ENCODE measurements at places on chromosomes 3 and 15.

DNA sequence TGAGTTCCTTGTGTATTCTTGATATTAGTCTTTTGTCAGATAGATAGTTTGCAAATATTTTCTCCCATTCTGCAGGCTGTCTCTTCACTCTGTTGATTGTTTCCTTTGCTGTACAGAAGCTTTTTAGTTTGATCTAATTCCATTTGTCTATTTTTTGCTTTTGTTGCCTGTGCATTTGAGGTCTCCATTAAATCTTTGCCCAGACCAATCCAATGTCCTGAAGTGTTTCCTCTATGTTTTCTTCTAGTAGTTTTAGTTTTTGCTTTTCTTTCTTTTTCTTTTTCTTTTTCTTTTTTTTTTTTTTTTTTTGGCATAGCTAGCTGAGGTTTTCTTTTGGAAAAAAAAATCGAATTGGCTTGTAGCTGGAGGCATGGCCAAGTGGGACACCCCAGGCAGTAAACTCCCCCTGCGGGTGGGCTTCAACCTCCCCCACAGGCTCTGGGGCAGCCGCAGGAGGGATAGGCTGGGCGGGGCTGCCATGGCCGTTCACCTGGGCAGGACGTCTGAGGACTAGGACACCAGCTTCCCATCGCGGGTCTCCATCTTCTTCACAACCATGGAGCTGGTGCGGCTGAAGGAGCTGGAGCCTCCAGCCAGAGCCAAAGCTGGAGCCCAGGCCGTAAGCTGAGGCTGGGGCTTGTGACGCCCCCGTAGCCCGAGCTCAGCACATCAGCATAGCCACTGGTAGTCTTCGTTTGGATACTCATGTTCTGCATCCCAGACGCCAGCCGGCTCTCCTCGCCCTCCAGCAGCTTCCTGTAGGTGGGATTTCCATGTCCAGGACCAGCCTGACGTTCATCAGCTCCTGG is 16.2 kb upstream of the PSTPIP1 start:
- no peak for DNase-seq

- no peak for DNase-seq
Measured at GRCh38 chr3:42189001-42189460, 77.0 kb downstream of the CCK start.

- no peak for DNase-seq
Measured at GRCh38 chr3:142787719-142788118, 63.9 kb downstream of the TRPC1 start.

- DNase-seq: no peak
Measured at GRCh38 chr3:71487418-71487817, 96.1 kb downstream of the FOXP1 start.

DNA sequence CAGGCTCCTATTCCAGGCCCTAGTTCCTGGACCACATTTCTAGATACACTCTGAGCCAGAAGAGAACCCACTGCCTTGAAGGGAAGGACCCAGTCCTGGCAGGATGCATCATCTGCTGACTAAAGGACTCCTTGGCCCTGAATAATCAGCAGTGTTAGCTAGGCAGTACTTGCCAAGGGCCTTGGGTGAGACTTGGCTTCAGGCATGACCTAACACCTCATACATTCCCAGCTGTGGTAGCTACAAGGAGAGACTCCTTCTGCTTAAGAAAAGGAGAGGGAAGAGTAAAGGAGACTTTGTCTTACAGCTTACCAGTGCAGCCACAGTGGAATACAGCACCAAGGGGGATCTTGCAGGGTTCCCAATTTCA is 26.4 kb downstream of the PEAK1 start:
- no peak for DNase-seq

- DNase-seq: no peak
Measured at GRCh38 chr15:38650936-38651327, 86.3 kb upstream of the RASGRP1 start.

DNA sequence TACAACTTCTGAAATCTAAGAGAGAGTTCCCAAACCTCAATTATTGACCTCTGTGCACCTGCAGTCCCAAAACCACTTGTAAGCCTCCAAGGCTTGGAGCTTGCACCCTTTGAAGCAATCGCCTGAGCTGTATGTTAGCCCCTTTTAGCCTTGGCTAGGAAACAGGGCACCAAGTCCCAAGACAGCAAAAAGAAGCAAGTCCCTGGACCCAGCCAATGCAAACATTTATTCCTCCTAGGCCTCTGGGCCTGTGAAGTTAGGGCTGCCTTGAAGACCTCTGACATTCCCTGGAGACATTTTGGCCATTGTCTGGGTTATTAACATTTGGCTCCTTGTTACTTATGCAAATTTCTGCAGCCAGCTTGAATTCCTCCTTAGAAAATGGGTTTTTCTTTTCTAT is 26.9 kb upstream of the ARRDC4 start:
- DNase-seq: no peak

- DNase-seq: no peak
Measured at GRCh38 chr3:161203485-161204098, 17.5 kb upstream of the NMD3 start.

DNA sequence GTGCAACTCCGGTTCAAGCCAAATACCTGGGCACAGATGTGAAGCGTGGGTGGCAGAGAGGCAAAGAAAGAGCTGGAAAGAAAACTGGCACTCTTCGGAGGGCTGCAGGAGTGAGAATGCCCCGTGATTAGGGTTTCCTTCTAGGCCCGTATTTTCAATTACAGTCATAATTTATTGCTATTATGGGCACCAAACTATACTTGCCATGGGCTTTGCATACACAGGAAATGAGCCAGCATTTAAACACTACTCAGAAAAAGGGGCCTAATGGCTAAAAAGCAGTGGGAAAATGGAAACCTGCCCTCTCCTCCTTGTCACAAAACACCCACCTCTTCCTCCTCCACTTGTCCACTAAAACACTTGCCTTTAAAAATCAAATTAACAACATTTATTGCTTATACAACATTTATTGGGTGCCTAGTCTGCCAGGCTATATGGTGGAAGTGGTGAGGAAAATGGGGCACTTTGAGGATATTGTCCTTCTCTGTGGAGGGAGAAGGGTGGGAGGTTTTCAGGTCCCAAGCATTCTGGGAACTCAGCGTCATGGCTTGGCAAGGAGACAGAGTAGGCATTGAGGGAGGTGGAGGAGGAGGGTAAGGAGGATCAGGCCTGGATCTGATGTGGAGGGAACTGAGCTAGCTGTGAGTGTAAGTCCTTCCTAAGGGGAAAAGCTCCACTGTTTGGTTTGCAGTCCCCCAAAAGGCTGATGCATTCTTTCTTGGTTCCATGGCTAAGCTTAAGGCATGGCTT is 160.9 kb downstream of the SLCO3A1 start:
- DNase-seq: no peak

DNA sequence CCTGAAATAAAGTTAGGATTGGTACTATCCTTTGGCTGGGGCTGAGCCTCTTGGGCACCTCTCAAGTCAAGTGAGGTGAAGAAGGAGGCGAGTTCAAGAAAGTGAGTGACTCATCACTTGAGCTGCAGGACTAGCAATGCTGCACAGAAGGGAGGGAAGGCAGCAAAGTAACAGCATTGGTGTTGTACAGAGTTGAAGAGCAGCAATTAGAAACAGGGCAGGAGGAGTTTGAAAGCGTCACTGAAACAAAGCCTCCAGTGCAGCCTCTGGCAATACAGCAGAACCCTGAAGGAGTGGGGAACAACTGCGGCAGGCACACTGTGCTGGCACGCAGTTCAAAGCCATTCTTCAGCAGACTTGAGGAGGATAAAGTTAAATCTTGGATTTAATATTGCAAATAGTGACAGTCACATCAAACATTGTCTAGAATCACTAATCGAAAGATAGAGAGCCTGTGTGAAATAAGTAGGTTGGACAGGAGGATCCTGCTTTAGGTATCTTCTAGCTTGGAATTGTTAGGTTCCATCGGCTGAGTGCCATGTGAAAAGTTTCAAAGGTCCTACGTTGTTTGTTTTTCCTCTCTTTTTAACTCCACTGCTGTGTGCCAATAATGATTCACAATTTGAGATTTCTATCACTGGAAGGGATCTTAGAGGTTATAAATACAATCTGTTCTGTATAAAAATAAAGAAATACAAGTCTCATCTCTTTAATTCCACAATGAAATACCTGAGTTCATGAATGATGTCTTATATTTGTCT is 479.8 kb downstream of the NAALADL2 start:
- no peak for DNase-seq

DNA sequence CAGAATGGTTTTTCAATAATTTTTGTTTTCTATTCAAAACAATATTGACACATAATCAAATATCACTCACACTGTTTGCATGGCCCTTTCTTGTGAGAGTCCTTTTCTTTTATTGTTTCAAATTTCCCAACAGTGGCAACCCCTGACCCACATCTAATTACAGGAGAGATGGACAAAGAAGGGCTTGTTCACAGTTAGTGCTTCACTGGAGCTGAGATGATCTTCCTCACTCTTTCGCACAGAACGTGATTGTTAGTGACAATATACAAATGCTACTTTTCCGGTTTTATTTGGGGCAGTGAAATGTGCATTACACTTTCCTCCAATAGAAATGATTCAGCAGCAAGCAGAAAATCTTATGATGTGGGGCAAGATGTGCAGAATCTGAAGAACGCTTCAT is 38.6 kb upstream of the TTC14 start:
- DNase-seq: no peak

- DNase-seq: no peak
Measured at GRCh38 chr15:42042602-42043400, 22.0 kb upstream of the PLA2G4E start.

GRCh38 chr15:77617476-77618230 is 15.1 kb downstream of the LINGO1 start:
- no peak for DNase-seq

- DNase-seq: no peak
Measured at GRCh38 chr3:116000311-116000710, 377.0 kb downstream of the GAP43 start.

DNA sequence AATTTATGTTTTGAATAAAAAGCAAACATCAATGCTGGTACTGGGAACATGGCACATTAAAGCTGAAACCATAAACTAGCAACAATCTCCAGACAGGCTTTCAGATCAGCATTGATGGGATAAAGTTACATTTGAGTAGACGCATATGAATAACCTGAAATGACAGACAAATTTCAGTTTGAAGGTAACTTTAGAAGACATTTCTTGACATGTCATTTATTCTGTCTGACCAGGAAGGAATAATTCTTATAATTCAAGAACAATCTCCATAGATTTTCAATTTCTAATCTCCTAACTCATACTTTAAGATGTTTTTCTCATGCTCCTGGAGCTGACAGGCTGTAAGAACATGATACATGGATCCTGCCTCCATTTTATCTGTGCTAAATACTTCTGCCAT is 69.8 kb downstream of the PLCH1 start:
- no peak for DNase-seq

DNA sequence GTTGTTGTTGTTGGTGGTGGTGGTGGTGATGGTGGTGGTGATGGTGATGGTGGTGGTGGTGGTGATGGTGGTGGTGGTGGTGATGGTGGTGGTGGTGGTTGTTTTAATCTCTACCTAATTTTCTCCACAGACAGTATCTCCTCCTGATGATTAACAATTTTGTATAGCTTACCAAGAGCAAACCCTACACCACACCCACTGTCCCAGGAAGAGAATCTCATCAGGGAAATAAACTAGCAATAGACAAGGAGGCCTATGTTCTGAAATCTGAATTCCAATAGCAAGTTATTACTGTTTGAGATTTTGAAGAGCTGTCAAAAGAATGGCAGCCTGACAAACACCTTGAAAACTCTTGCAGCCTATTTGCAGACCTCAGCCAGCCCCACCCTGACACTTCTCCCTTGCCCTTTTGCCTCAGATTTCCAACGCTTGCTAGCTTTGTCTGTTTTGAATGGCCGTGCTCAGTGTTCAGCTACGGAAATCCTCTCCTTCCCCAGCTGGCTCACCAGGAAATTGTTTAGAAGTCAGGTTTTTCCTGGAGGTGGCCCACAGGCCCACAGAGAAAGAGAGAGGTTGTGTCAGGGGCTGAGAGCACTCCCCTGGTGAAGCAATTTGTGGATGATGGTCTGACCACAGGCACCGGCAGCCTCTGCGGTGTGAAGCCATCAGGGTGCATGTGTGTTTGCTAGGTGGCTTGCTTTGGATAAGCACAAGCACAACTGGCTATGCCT is 101.6 kb downstream of the MAGI1 start:
- DNase-seq: no peak

- no peak for DNase-seq
Measured at GRCh38 chr3:184602372-184603150, 41.0 kb downstream of the EPHB3 start.

GRCh38 chr15:37122703-37123102 is 22.4 kb upstream of the MEIS2 start:
- no peak for DNase-seq

- DNase-seq: peak; percentile 10
Measured at GRCh38 chr15:60362321-60363086, 35.3 kb downstream of the ANXA2 start.

- no peak for DNase-seq
Measured at GRCh38 chr15:62413153-62413552, 248.1 kb upstream of the C2CD4B start.

DNA sequence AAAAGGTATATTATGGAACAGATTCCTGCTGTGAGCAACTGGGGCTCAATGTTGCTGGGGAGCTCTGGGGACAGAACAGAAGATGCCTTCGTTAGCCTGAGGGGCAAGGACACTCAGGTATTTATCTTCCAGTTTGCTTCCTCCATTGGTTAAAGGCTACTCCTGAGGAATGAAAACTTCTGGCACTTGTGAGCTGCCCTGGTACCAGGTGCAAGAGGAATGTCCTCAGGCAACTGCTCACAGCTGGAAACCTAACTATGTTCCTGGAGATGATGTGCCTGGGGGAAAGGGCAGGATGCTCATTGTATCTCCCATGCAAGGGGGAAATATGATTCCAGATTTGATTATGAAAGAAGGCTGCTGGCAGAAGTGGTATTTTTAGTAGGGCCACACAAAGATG is 54.0 kb upstream of the BBX start:
- DNase-seq: no peak

DNA sequence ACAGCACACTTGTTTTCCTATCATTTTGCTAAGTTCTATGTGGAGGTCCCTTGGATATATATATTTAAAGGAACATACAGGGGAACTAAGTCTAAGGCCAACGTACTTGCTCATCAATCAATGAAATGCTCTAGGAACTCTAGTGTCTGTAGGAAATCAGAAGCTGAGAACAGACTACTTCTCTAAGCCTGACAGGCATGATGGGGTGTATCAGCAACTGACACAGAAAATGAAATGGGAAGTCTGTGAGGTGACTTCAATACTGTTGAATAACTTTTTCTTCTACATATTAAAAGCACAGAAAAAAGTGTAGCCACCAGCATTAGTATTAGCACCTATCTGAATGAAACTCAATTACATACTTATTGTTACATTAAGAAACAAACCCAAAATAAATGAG is 56.9 kb upstream of the CSPG5 start:
- no peak for DNase-seq

DNA sequence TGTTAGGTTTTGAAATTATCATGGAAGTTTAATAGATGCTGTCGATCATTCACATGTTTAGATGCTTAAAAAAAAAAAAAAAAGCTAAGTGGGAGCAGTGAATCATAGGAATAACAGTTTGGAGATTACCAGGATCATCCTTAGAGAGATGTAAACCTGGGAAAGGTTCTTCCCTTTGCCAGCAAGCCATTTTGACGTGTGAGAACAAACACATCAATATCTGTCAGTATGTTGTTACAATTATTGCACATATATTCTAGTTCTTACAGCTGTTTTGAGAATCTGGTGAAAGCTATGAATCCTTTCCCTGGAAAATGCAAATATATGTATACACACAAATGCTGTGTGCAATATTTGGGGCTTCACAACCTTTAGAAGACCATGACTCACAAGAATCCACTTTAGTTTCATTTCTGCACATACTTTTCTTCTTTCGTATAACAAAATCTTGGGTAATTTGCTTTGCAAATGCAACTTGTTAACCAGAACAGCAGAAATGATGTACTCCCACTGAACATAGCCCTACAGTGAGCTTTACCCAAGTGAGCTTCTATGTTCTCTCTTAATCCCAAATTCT is 12.0 kb downstream of the NFKBIZ start:
- peak; percentile 37 for DNase-seq

All from CD4-positive, alpha-beta T cell treated with Interleukin-1 beta for 1 hour (primary cell).